Prostate gland (tissue), 2 donors: ENCODE measurements at places on chromosomes 12 and 14. TPM values are rescaled to one million over a fixed set of nuclear protein-coding genes. Genes with fewer than 3 reads are reported as not detected.

The RTL1 gene
- total RNA-seq = not detected

The KRT7 gene
- 53.1 TPM for total RNA-seq

The NEUROD4 gene
- not detected for total RNA-seq

The WNT1 gene
- total RNA-seq = not detected

The KRT72 gene
- total RNA-seq = 22.1 TPM

The TAS2R46 gene
- 2.0 TPM for total RNA-seq

The KCNJ8 gene
- 9.2 TPM for total RNA-seq

The WSCD2 gene
- total RNA-seq = 6.7 TPM

The YEATS4 gene
- 29.0 TPM for total RNA-seq

The C12orf60 gene
- 2.0 TPM for total RNA-seq

GRCh38 chr14:53767566-53767965 is 189.1 kb downstream of the BMP4 start:
- no peak overlapping the region for H3K4me3 ChIP-seq
- H3K27me3 ChIP-seq = no peaks in the 10 kb centered on the region
- no peak overlapping the region for H3K27ac ChIP-seq

- DNase-seq = no peak
- H3K4me1 ChIP-seq = no peaks in the 10 kb centered on the region
- peaks cover 42% of the 10 kb centered on the region for H3K27me3 ChIP-seq
Observed at GRCh38 chr12:114403690-114404066, 2.3 kb downstream of the TBX5 start.

DNA sequence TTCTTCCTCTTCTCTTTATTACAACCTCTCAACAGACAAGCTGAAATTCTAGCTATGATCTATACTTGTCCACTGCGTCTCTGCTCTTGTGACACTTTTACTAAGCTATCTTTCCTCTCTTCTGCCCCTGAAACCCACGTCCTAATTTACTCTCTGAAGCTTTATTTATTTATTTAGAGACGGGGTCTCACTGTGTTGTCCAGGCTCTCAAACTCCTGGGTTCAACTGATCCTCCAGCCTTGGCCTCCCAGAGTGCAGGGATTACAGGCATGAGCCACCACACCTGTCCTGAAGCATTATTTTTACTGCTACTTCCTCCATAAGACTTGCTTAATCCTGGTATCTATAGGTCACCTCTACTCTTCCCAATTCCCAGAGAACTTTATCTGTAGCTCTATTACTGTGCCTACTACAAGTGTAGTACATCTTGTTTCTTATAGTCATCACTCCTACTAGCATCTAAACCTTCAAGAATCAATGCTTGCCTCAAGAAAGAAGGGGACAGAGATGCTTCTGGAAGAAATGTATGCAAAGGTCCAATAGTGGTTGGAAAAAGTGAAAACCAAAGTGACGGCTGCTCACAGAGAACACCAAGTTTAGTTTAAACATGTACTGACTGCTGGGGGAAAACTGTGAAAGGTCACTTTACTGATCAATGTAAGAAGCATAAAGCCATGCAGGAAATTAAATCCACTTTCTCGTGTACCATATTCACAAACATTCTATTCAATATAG is 61.3 kb downstream of the MED13L start:
- no peaks in the 10 kb centered on the region for H3K36me3 ChIP-seq
- H3K4me1 ChIP-seq = no peaks in the 10 kb centered on the region
- no peak overlapping the region for H3K27ac ChIP-seq
- DNase-seq = no peak
- H3K4me3 ChIP-seq = no peak overlapping the region

DNA sequence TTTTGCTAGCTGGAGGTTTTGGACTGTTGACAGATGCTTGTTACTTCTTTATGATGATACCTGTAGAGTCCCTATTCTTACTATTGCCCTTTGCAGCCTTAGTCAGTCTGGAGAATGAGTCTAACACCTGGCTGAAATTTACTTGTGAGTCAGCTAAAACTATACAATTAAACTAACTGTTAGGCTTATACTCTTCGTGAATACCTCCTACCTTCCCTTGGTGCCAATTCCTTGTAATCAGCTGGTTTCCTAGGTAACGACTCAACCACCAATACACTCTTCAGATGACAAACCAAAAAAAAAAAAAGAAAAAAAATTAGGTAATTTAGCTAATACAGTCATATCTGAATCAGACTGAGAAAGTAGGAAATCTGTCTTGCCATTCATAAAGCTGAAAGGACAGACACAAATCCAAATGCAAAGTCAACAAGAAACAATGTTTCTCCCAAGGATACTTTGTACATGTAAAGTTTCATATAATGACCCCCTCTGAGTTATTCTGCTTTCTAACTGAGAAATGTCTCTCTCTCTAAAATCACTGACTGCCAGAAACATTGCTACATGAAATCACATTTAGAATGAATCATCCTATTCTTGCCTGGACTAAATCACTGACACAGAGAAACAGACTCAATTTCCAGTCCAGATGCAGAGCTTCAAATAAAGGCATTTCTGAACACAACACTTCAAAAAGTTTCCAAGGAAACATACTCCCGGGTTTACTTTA is 56.5 kb upstream of the CDKL1 start:
- no peaks in the 10 kb centered on the region for H3K4me1 ChIP-seq
- H3K27ac ChIP-seq = no peak overlapping the region
- no peak for DNase-seq
- no peak overlapping the region for H3K4me3 ChIP-seq
- no peaks in the 10 kb centered on the region for H3K27me3 ChIP-seq

GRCh38 chr12:112166051-112167015 is 41.0 kb downstream of the TRAFD1 start:
- peaks cover 10% of the 10 kb centered on the region for H3K36me3 ChIP-seq
- H3K27ac ChIP-seq = no peak overlapping the region
- no peaks in the 10 kb centered on the region for H3K4me1 ChIP-seq
- H3K27me3 ChIP-seq = no peaks in the 10 kb centered on the region

GRCh38 chr12:111386885-111387284 is 18.0 kb upstream of the PHETA1 start:
- no peak overlapping the region for H3K27ac ChIP-seq
- no peak overlapping the region for H3K4me3 ChIP-seq
- H3K4me1 ChIP-seq = no peaks in the 10 kb centered on the region
- no peaks in the 10 kb centered on the region for H3K27me3 ChIP-seq

GRCh38 chr14:91144425-91145145 is 30.7 kb downstream of the DGLUCY start:
- DNase-seq = no peak
- H3K36me3 ChIP-seq = no peaks in the 10 kb centered on the region
- H3K27me3 ChIP-seq = no peaks in the 10 kb centered on the region
- no peak overlapping the region for H3K4me3 ChIP-seq
- H3K4me1 ChIP-seq = no peaks in the 10 kb centered on the region
- H3K27ac ChIP-seq = no peak overlapping the region

- no peaks in the 10 kb centered on the region for H3K4me1 ChIP-seq
- no peaks in the 10 kb centered on the region for H3K27me3 ChIP-seq
- DNase-seq = no peak
- no peaks in the 10 kb centered on the region for H3K36me3 ChIP-seq
- no peak overlapping the region for H3K27ac ChIP-seq
- H3K4me3 ChIP-seq = no peak overlapping the region
Observed at GRCh38 chr12:93852173-93852591, 175.0 kb downstream of the CRADD start.

GRCh38 chr12:114562654-114563053 is 121.3 kb downstream of the TBX3 start:
- H3K4me3 ChIP-seq = no peak overlapping the region
- H3K27me3 ChIP-seq = no peaks in the 10 kb centered on the region
- H3K27ac ChIP-seq = no peak overlapping the region
- no peaks in the 10 kb centered on the region for H3K4me1 ChIP-seq
- no peaks in the 10 kb centered on the region for H3K36me3 ChIP-seq
- DNase-seq = no peak

- H3K4me3 ChIP-seq = no peak overlapping the region
- H3K27me3 ChIP-seq = no peaks in the 10 kb centered on the region
- H3K4me1 ChIP-seq = no peaks in the 10 kb centered on the region
- no peak for DNase-seq
- H3K27ac ChIP-seq = no peak overlapping the region
- no peaks in the 10 kb centered on the region for H3K36me3 ChIP-seq
Observed at GRCh38 chr12:75692876-75693275, 181.5 kb upstream of the KRR1 start.

- H3K27ac ChIP-seq = peak overlapping the region; percentile 23
- H3K4me3 ChIP-seq = no peak overlapping the region
- H3K4me1 ChIP-seq = no peaks in the 10 kb centered on the region
- no peak for DNase-seq
Observed at GRCh38 chr12:16610001-16610585, 4.1 kb upstream of the LMO3 start.

DNA sequence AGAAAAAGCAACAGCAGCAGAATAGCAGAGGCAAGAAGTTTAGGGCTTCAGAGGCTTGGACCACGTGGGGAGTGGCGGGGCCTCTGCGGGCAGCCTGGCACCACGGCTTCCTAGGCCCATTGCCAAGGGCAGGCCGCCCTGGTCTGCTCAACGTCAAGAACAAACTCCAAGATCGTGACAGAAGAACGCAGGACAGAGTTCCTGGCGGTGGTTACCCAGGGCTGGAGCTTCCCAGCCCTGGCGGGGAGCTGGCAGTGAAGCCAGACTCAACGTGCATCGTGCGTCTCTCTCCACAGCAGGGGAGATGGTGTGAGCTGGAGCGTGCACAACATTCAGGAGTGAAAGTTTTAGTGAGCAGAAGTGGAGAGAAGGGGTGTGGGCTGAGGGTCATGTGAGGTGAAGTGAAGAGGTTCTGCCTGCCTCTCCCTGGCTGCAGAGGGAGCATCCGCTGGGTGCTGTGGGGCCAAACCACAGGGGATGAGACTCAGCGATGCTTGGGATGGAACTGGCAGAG is 13.9 kb upstream of the CACNA2D4 start:
- H3K27me3 ChIP-seq = no peaks in the 10 kb centered on the region
- DNase-seq = peak; percentile 34
- no peaks in the 10 kb centered on the region for H3K4me1 ChIP-seq
- no peaks in the 10 kb centered on the region for H3K36me3 ChIP-seq

GRCh38 chr12:47752552-47752951 is 6.1 kb downstream of the RAPGEF3 start:
- peaks cover 24% of the 10 kb centered on the region for H3K4me1 ChIP-seq
- H3K36me3 ChIP-seq = no peaks in the 10 kb centered on the region
- H3K27me3 ChIP-seq = no peaks in the 10 kb centered on the region
- no peak for DNase-seq

GRCh38 chr12:15192720-15193119 is 28.5 kb downstream of the RERG start:
- H3K4me1 ChIP-seq = peaks cover 4% of the 10 kb centered on the region
- no peaks in the 10 kb centered on the region for H3K36me3 ChIP-seq
- DNase-seq = no peak
- no peaks in the 10 kb centered on the region for H3K27me3 ChIP-seq

- H3K27ac ChIP-seq = no peak overlapping the region
- H3K27me3 ChIP-seq = no peaks in the 10 kb centered on the region
- H3K36me3 ChIP-seq = no peaks in the 10 kb centered on the region
- H3K4me1 ChIP-seq = peaks cover 4% of the 10 kb centered on the region
Observed at GRCh38 chr12:132556801-132557200, 53.6 kb downstream of the LRCOL1 start.

DNA sequence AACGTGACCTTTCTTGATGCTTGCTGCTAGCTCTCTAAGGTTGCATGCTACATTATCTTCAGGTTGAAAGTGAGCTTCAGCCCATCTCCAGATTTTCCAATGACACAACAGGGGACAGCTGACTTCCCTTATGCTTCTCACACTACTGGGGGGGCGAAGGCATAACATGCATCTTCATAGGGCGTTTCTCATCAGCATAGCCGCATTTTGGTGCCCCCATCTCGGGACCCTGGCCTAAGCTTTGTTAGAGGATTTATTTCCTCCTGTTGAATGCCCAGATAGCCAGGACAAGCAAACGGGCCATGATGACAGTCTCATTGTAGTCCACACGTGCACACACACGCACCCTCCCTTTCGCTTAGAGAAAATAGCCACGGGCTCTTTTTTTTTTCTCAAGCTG is 30.7 kb downstream of the SSPN start:
- peak overlapping the region; percentile 61 for H3K27ac ChIP-seq
- peak overlapping the region; percentile 22 for H3K4me3 ChIP-seq
- H3K27me3 ChIP-seq = no peaks in the 10 kb centered on the region

GRCh38 chr12:56299308-56299852 is 750 bp downstream of the CS start:
- peak; percentile 7 for DNase-seq
- H3K27me3 ChIP-seq = no peaks in the 10 kb centered on the region
- H3K27ac ChIP-seq = peak overlapping the region; percentile 95
- H3K4me3 ChIP-seq = peak overlapping the region; percentile 91

DNA sequence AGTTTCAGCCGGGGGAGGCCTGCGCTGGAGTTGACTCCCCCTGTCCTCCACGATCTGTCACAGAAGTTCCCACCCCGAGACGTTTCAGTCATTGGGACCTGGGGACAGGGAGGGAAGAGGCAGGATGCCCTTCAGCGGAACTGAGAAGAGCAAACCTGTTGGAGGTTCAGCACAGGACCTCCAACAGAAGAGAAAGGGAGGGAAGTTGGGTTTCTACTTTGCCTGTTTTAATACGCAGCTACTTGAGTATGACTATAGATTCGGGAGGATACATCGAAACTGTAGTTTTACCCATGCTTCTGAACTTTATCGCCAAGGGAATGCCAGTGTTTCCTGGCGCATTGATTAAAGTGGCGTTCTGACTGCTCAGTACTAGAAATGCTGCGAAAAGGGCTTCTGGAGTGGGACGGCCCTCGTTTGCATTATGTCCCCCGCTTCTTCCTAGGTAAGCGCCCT is 2.3 kb upstream of the DUSP6 start:
- no peak for DNase-seq
- peak overlapping the region; percentile 44 for H3K4me3 ChIP-seq
- no peaks in the 10 kb centered on the region for H3K36me3 ChIP-seq
